Germinal center (tissue), 1 donor: ENCODE measurements at places on chromosomes 12 and 14.
A peak's percentile ranks its signal among the peaks of the same experiment; 100 is the strongest.

GRCh38 chr14:102965971-102966655, 43.6 kb downstream of the AMN start:
- no peak for DNase-seq

DNA sequence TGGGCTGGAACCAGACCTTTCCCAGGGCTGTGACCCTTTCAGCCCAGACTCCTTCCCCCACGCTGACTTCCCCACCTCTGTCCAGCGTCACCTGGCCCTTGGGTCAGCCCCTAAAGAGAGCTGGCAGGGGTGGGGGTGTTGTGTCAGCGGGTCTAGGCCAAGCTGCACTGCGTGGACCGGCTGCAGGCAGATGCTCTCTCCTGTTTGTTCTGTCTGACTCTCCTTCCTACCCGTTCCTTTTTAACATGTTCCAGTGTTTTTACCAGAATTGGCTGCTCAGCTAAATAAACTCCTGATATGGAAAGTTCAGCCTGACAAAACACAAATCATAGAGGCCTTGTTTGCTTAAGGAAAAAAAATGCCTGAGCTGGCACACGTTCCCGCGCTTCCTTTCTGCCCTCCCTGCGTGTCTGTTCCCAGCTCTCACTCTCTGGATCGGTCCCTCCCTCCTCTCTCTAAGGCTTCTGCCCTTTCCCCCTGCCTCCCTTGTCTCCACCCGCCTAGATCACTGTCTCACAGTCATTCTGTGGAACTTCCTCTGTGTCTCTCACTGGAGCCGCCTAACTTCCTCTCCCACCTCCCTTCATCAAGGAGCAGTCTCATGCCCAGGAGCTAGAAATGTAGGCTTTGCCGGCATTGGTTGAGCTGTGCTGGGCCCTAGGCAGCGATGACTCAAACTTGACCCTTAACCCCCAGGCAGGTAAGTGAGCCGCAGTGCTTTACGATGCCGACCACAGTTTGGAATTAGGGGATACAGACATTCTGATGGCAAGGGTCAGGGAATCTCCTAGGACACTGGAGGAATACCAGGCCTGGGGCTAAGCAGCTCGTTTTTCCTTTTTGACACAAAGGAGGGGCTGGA, 15.5 kb upstream of the MLXIP start:
- DNase-seq = no peak

DNA sequence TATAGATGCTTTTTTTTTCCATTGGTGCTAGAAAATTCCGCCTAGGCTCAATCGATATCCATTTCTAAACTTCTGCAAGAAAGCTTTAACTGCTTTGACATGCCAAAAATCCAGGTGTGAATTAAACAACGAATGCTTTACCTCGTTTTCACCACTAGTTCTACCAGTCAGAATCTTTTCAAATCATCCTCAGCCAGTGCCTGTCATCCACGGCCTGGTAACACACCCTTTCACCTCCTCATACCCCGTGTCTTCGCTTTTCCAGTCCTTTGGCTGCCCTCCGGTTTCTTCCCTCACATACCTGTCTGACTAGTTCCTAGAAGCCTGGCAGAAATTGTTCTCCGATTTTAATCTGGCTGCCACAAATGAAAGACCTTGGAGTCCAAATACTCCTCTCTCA, 1.4 kb upstream of the PHC1 start:
- peak; percentile 38 for DNase-seq

DNA sequence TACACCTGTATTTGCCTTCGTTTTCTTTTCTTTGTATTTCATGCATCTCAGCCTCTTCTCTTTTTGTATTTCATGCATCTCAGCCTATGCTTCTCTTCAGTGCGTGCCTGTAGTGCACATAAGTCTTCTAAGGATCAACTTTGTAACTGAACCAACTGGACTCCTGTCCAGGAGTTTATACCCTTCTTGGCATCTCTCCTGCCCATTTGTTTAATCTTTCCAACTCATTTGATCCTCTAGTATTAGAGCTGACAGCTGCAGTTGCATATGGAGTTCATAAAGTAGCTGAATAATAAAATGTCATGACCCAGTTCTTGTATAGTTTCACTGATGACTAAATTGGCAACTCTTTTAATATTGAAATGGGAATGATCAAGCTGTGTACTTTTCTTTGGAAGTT, 89.7 kb downstream of the FGD4 start:
- DNase-seq = no peak

GRCh38 chr14:77311217-77311616, 9.5 kb downstream of the POMT2 start:
- no peak for DNase-seq

- DNase-seq = no peak
These were observed 7.3 kb upstream of the ZNF740 start for GRCh38 chr12:53173085-53173715.

GRCh38 chr14:23398348-23398747, 9.7 kb downstream of the MYH6 start:
- DNase-seq = no peak

GRCh38 chr12:101650346-101651117, 46.9 kb upstream of the CHPT1 start:
- no peak for DNase-seq

DNA sequence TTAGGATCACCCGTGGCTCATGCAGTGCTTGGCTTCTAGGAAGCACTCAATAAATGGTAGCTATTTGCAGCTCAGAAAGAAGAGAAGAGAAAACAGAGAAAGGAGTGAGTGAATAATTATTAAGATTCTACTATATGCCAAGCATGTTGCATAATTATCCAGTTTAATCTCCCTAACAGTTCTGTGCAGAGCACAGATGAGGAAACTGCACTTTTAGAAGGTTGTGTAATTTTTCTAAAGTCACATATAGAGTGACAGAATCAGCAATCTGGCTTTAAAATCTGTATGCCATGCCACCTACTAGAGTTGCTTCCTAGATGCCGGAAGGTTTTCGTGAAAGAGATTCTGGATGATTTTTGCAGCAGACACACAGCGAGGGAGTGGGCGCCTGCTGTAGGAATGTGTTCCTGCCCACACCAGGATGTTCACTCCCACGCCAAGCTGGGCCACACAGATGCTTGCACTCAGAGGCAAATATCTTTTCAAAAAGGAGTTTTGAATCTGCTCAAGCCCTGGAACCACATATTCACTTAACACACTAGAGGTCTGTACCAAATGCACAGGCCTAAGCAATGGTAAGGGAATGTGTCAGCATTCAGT, 50.2 kb upstream of the SMCO2 start:
- no peak for DNase-seq

DNA sequence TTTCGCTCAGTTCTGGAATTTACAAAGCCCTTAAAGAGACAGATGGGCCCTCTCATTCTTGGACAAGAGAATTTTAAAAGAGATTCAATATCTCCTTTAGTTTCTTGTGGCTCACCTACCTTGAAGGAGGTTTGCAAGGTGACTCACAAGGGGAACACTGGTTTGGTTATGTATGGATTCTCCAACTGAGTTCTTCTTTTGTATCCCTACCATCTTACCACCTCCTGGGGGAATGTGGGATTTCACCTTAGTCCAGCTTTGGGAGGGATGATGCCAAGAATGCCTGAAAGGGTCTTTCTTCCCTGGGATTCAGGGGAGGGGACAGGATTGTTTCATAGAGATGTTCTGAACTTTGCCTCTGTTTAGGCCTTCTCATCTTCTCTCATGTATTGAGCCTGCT, 3.7 kb downstream of the PPP4R4 start:
- no peak for DNase-seq

- DNase-seq = no peak
These were observed 394.2 kb downstream of the SOX5 start for GRCh38 chr12:23555180-23555824.

GRCh38 chr12:119864591-119864990, 12.5 kb downstream of the CIT start:
- no peak for DNase-seq

- DNase-seq = peak; percentile 38
These were observed 892 bp downstream of the TCHP start for GRCh38 chr12:109900752-109901580.
